Stimulated activated CD8-positive, alpha-beta memory T cell treated with anti-CD3 and anti-CD28 coated beads, Interleukin-2, amount 100 ng/mL, for 48 hours (primary cell): ENCODE measurements at places on chromosomes 12 and 14.

- no peak for DNase-seq
Measured at GRCh38 chr12:32765906-32766305, 10.2 kb upstream of the YARS2 start.

DNA sequence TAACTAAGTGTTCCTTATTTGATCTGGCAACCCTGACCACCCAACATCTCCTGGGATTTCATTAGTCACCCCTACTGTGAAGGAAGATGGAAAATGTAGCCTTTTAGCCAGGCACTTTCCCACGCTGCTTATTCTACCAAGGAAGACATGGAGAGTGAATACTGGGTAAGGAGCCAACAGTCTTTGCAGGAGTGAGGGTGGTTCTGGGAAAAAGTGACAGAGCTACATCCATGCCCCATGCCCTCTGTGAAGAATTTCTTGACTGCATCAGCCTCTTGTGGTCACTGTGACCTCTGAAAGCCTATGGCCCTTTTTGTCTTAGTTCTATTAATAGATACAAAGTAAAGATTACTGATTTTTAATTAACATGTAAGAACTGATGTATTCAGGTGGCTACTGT is 196.0 kb upstream of the EEA1 start:
- DNase-seq: no peak

- DNase-seq: no peak
Measured at GRCh38 chr12:70154960-70155589, 88.2 kb upstream of the CNOT2 start.

- DNase-seq: no peak
Measured at GRCh38 chr12:122849352-122850047, 14.2 kb downstream of the HIP1R start.

DNA sequence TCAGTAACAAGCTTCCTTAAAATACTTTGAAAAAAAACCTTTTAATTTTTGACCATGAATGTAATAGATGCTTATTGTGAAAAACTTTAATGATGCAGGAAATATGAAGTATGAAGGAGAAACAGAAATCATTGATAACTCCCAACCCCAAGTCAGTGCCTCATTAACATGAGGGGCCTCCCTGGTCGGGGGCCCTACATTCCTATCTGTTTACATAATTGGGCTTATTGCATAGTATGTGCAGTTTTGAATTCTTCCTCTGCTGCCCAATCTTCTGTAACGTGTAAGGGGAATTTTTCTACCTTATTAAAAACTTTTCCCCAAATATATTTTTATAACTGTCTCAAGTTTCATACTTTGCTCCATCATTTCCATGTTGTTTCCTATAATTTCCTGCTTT is 63.0 kb downstream of the SLC25A47 start:
- DNase-seq: no peak

DNA sequence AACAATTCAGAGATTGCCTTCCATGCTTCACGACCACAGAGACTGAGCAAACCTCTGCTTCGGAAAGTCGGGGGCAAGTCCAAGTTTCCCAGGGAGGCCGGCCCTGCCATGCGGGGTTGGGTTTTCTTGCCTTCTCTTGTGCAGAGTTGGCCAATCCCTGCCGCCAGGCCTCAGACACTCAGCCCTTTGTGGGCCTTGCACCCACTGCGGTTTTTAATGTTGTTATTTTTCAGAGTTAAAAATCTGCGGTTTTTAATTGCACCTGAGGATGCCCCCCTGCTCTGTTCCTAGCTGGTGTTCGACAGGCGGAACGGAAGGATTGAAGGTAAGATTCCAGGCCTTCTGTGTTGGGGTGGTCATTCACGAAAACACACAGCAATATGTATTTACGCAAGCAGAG is 108.7 kb downstream of the CALM1 start:
- DNase-seq: no peak

GRCh38 chr12:123106640-123107359 is 44.1 kb downstream of the PITPNM2 start:
- DNase-seq: peak; percentile 47

- no peak for DNase-seq
Measured at GRCh38 chr12:12661086-12661856, 34.7 kb downstream of the GPR19 start.

DNA sequence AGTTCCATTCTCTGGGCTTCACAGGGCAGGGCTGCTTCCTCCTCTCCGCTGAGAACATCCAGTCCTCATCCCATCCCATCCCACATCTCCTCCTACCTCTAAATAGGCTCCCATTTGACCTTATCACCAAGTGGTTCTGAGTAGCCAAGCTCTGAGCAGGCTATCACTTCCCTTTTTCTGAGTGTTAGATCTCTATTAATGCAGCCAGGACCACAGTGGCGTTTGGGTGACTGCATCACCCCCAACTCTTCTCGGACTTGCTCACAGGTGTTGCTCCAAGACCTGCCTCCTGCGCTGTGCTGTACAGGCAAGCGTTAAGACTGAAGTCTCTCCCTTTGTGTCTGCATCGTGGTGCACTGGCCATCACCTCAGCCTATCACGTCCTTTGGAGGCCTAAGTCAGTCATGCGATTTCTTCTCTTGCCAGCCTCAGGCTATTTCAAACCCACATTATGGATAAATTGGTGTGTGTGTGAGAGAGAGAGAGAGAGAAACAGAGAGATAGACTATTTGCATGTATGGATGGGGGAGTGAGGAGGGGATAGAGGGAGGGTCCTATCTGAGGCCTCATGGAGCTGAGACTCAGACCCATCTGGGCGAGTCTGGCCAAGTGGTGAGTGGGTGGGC is 12.4 kb upstream of the HHIPL1 start:
- no peak for DNase-seq

DNA sequence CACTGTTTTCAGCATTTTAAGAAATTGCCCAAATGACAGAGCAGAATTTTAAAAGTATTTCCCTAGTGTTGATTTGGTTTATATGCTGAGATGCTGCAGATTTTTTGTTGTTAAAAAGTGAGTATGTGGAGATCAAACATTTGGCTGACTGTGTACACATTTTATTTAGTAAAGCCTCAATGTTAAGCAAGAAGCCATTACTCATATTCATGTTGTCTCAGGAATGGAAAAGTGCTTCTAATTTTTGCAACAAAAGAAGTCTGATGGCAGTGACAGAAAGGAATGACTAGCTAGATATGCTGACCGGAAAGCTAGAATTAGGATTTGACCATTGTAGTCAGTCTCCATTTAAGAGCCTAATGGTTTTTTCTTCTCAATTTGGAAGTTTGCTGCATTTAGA is 22.5 kb downstream of the SLC38A6 start:
- DNase-seq: no peak

DNA sequence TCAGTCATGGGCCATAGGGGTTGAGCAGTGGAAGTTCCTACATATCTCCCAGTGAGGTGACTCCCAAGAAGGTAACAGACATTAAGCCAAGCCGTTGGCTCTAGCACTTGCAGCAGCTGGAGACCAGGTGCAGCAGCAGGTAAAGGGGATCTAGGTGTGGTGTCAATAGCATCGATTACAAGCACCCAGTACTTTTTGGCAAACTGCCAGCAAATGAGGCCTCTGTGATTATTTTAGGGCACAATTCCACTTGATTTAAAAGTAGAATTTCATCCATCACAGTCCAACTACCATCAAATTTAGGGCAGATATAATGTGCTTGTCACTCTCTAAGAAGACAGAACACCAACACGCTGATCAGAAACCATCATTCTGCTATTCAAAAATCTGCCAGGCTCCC is 224.1 kb upstream of the EGLN3 start:
- no peak for DNase-seq

DNA sequence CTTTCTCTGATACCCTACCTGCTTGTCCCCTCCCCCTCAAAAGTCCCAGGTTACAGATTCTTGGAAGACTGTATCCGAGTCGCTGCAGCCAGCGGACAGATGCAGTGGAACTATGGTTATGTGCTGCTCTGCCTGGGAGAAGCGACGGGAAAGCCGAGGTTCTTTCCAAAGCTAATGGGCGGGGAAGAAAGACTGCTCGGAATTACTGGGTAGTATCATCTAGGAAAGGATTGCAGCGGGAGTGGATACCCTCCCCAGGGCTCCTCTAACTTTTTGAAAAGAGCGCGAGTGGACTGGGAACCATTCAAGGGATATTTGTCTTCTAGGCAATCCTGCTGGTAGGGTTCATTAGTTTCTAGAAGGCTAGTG is 1.4 kb downstream of the PTHLH start:
- no peak for DNase-seq

GRCh38 chr14:92122351-92122677 is 545 bp downstream of the CPSF2 start:
- DNase-seq: no peak

- DNase-seq: no peak
Measured at GRCh38 chr12:119157978-119158377, 20.8 kb upstream of the HSPB8 start.
